Sigmoid colon (tissue), 7 donors: ENCODE measurements at places on chromosomes 7 and 10. TPM values are rescaled to one million over a fixed set of nuclear protein-coding genes. Genes with fewer than 3 reads are reported as not detected.
A peak's percentile ranks its signal among the peaks of the same experiment; 100 is the strongest.

Gene SPACDR
- not detected for total RNA-seq

DNA sequence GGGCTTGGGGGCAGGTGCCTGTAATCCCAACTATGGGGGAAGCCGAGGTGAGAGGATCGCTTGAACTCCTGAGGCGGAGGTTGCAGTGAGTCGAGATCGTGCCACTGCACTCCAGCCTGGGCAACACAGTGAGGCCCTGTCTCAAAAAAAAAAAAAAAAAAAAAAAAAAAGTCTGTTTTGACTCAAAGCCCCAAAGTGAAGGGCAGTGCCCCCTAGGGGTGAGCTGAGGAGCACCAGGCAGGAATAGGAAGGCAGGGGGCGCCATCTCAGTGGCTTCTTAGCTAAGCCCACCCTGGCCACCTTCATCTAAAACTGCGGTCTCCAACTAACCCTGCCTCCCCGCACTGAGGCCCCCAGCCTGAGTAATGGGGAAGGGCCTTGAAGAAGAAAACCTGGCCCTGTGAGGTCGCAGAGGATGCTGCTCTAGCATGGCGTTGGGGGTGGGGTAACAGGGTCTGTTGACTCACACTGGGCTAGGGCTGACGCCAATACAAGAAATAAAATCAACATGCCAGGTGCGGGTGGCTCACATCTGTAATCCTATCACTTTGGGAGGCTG lies 9.8 kb downstream of the PODXL start:
- DNase-seq = peak; percentile 57
- H3K4me1 ChIP-seq = peaks cover 22% of the 10 kb centered on the region
- peak overlapping the region; percentile 47 for H3K27ac ChIP-seq
- no peaks in the 10 kb centered on the region for H3K36me3 ChIP-seq
- no peaks in the 10 kb centered on the region for H3K27me3 ChIP-seq
- no peak overlapping the region for H3K4me3 ChIP-seq

DNA sequence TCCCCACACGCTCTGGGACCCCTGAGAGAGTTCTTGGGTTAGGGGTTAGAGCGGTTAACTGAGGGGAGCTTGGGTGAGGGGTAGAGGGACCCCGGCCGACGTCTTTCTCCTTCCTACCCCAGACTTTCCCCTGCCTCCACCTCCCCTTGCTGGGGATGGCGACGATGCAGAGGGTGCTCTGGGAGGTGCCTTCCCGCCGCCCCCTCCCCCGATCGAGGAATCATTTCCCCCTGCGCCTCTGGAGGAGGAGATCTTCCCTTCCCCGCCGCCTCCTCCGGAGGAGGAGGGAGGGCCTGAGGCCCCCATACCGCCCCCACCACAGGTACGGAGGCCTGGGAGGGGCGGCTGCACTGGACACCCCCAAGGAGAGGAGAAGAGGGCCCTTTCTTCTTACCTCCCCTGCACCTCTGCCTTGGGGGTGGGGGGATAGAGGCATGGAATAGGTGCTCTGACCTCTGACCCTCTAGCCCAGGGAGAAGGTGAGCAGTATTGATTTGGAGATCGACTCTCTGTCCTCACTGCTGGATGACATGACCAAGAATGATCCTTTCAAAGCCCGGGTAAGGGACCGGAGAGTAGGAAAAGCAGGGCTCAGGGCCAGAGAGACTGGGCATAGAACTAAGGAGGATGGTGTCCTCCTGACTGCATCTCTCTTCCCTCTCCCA lies 1.1 kb downstream of the ZYX start:
- peak overlapping the region; percentile 82 for H3K4me3 ChIP-seq
- peaks cover 15% of the 10 kb centered on the region for H3K36me3 ChIP-seq
- peaks cover 78% of the 10 kb centered on the region for H3K4me1 ChIP-seq
- peak; percentile 64 for DNase-seq
- peak overlapping the region; percentile 100 for H3K27ac ChIP-seq

DNA sequence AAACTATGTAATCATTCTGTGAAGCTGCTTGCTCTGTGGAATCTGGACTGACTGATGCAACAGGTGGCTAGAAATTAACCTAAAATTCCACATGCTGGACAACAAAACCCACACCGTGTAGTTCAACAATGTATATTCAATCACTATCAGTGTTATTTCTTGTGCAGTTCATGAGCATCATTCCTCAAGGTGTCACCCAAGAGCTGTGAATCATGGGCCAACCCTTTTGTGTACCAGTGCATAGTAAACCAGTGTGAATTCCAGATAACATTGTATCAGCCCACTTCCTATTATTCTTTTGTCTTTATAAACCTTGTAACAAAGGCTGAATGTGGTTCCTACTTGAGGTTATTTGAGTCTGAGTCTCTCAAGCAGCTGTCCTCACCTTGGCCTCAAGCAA lies 905.2 kb upstream of the ZNF722 start:
- no peak overlapping the region for H3K4me3 ChIP-seq
- H3K27ac ChIP-seq = no peak overlapping the region
- no peaks in the 10 kb centered on the region for H3K27me3 ChIP-seq
- H3K36me3 ChIP-seq = no peaks in the 10 kb centered on the region
- H3K4me1 ChIP-seq = no peaks in the 10 kb centered on the region
- DNase-seq = no peak

DNA sequence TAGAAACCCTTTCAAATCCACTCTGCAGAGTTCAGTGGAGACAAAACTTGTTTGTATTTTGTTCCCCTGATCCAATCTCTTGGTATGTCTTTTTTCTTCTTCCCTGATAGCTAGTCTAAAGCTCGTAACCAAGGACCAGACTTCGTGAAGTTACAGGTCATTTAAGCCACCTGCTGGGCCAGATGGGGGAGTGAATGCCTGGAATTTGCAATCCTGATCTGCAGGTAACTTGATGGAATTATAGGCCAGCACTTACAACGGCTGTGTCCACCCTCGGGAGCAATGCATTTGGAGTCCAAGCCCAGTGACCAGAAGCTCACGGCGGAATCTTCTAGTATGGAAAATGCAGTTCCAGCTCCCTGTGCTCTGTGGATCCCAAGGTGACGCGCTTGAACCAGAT lies 566.9 kb downstream of the TCERG1L start:
- H3K4me1 ChIP-seq = no peaks in the 10 kb centered on the region
- peak; percentile 24 for DNase-seq
- H3K27ac ChIP-seq = no peak overlapping the region
- H3K36me3 ChIP-seq = no peaks in the 10 kb centered on the region
- no peaks in the 10 kb centered on the region for H3K27me3 ChIP-seq

GRCh38 chr7:40965774-40966173 lies 737.1 kb downstream of the INHBA start:
- no peaks in the 10 kb centered on the region for H3K36me3 ChIP-seq
- no peak for DNase-seq
- no peaks in the 10 kb centered on the region for H3K27me3 ChIP-seq
- no peaks in the 10 kb centered on the region for H3K4me1 ChIP-seq

DNA sequence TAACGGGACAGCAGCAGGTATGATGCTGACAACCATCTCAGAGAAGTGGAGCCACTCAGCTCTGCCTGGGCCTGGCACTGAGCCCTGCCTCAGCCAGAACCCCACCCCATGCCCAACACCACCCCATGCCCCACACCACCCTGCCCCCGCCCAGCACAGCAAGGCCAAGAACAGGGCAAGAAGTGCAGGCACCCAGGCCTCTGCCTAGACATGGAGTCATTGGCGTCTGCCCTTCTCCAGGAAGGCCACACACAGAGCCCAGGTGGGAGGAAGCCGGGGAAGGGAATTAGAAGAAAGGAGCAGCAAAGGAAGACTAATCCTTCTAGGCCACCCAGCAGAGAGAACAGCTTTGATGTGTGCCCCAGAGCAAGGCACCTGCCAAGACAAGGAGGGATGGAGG lies 18.9 kb downstream of the CAMK2G start:
- H3K27ac ChIP-seq = peak overlapping the region; percentile 92
- H3K36me3 ChIP-seq = peaks cover 15% of the 10 kb centered on the region
- no peak overlapping the region for H3K4me3 ChIP-seq
- H3K4me1 ChIP-seq = peaks cover 98% of the 10 kb centered on the region
- DNase-seq = peak; percentile 75
- H3K27me3 ChIP-seq = no peaks in the 10 kb centered on the region
